Stimulated activated CD8-positive, alpha-beta memory T cell treated with anti-CD3 and anti-CD28 coated beads, Interleukin-15, amount 100 ng/mL, for 4 hours (primary cell): ENCODE measurements at places on chromosomes 13 and 19.

DNA sequence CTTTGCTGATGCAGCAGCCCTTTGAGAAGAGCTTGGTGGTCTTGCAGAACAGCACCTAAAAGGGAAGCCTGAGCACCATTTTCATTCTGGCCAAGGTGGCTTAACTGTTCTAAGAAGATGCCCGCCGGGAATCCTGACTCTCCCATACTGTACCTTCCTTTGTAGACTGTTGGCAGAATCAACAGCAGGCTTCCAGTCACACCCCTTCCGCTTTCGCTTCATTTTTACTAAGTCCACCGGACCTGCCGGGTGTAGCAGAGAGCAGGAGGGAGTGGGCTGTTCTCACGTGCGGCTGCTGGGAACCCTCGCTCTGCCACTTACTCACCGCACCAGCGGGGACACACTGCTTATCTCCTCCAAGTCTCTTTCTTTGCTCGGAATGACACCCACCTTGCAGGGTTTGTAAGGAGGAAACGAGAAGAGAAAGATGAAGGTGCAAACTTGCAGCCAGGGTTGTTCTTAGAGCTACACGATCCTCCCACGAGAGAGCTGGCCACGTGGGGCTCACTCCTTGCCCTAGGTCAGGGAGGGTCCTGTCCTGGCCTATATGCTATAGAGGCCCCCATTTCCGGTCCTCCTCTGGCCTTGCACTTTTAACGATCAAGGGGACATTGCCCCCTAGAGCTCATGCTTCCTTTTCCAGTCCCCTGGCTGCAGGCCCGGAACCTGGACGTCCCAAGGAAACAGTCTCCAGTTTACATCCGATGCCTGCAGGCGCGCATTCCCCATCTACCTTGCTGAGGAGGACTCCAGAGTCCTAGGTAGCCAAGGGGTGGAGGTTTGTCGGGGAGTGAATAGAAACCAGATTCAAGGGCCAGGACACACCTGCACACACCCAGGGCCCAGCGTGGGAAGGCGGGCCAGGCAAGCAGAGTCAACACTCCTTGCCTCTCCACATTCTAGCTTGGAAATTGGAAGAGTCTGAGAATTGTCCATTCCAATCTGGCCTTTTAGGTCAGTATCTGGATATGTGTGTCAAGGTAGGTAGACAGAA lies 453.6 kb downstream of the IRS2 start:
- no peak for DNase-seq

GRCh38 chr19:3778899-3779723 lies 7.1 kb downstream of the MATK start:
- no peak for DNase-seq

- DNase-seq, result no peak
Observed at GRCh38 chr19:17506745-17507144, 4.7 kb upstream of the PGLS start.

DNA sequence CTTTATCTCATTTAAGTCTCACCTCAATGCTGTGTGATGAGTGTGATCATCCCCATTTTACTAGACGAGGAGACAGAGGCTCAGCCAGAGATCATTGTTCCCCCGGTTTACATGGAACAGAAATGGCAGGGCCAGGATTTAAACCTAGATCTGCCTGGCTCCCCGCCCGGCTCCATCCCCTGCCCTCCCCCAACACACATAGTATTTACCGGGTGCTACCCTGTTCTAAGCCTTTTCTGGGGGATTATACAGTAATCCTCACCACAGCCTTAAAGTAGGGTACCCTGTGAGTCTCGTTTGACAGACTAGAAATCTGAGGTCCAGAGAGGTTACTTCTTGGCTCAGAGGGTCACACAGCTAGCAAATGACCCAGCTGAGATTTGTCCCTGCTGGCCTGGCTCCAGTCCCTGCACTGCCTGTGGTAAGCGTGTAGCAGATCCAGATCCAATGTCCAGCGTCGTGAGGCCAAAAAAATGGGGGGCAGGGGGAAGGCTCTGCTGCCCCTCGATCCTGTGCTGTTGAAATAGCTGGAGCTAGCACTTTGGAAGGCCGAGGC lies 3.8 kb upstream of the KLC3 start:
- no peak for DNase-seq

DNA sequence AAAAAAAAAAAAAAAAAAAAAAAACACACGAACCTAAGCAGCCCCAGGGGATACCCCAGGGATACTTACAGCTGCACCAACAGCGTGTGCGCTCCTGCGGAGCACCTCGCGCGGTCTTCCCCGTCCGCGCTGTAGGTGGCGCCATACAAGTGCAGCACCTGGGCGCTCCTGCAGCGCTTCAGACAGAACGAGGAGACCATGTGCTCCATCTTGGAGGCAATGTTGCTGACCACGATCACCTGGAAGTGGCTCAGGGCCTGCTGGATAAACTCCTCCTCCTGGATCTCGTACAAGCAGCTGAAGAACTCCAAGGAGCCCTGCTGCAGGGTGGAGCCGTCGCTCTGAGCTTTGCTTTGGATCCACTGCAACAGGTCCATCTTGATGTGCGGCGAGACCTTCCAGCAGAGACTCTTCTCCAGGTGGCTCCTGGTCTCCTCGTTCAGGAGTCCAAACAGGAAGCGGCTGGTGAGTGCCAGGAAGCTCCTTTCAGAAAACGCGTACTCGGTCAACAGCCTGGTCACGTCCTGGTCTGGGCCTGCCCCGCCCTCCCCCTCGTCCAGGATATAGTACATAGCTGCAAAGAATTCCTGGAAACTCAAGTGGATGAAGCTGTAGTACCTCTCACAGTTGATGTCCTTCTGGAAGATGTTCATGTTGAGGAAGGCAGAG lies 14.5 kb downstream of the NLRP12 start:
- no peak for DNase-seq

DNA sequence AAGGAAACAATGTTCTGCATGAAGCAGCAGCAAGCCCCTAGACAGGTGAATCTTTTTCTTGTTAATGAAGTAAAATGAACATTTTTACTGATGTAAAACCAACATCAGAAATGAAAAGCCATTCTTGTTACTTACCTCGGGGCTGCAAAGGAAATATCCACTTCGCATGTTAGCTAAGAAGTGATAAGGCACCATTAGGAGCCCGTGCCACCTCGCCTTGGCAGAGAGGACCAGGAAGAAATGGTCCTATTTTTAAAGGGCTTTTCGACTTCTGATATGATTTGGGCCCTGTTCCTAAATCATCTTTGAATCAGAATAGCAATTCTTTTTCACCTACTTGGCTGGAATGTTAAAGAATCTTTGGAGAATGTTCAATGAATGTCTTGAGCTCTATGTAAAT lies 183.2 kb downstream of the OXGR1 start:
- no peak for DNase-seq

- no peak for DNase-seq
Observed at GRCh38 chr13:103883164-103883563, 816.9 kb upstream of the SLC10A2 start.

DNA sequence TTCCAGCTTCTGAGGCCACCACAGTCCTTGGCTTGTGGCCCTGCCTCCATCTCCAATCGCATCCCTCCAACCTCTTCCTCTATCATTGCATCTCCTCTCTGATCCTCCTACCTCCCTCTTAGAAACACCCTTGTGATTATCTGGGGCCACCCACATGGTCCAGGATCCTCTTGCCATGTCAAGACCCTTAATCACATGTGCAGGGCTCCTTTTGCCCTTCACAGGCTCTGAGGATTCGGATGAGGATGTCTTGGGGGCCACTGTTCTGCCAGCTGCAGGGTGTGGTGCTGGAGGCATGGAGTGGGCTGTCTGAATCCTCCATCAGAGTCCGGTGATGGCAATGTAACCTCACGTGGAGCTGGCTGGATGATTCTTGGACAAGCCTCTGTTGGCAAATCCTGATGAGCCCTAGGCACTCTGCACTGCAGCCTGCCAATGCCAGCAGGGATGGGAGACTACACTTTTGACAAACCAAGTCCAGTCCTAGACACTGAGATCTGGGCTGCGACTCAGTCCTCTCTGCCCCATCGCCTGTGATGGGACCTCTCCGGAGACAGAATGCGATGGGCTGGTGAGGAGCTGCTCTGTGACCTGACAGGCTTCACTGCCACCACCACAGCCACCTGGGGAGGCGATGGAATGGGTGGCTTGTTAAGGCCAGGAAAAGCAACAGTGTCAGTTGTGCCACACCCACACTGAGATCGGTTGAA lies 61.2 kb downstream of the CCDC70 start:
- no peak for DNase-seq

DNA sequence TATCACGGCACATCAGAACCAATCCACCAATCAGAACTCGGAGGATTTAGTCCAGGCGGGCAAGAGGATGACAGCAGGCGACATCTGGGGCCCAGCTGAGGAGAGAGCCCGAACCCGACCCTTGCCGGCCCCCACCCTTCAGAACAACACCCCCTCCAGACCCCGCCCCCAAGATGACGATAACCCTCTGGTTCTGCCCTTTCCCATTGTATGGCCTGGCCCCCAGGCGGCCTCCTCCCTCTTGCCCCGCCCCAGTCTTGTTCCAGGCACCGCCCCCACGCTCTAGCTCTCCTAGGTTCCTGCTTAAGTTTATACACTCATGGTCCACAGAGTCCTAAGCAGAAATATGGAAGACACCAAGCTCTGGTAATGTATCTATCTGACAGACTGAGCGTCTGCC lies 2.8 kb upstream of the ZNF83 start:
- no peak for DNase-seq

DNA sequence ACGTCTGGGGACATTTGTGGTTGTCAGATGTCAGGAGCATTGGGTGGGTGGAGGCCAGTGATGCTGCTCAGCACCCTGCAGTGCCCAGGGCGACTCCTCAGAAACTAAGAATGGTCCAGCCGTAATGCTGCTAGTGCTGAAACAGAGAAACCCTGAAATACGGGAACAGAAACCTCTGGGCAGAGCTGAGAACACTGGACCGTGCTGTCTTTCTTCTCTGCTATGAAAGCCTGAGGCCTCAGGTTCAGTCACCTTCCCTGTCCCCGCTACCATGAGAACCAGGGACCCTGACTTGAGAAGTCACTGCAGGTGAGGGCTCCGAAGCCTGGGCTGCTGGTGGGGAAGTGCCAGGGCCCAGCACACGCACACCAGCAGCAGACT lies 13.4 kb downstream of the CAPS start:
- no peak for DNase-seq

DNA sequence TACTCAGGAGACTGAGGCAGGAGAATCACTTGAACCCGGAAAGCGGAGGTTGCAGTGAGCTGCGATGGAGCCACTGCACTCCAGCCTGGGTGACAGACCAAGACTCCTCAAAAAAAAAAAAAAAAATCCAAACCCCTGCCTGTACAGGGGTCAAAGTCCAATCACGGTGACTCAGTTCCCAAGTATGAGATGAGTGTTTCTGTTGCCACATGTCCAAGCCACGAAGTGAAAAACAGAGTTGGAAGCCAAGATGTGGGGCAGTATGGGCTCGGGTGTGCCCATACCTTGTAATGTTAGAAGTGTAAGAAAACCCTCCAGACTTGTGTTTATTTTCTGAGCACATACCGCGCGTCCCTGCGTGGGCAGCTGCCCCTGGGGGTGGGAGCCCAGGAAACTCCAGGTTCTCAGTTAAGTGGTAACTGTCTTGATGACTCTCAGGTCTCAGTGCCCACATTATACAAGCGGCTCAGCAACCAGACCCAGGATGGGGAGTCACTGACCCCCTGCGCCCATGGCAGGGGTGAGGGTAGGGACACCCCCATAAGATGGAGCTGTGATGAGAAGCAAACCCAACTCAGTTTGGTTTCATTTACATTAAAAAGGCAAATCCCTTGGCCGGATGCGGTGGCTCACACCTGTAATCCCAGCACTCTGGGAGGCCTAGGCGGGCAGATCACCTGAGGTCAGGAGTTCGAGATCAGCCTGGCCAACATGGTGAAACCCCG lies 1.2 kb upstream of the GPX4 start:
- no peak for DNase-seq

GRCh38 chr13:39411511-39411910 lies 191.5 kb downstream of the LHFPL6 start:
- DNase-seq, result no peak

GRCh38 chr13:74250738-74251190 lies 116.6 kb upstream of the KLF12 start:
- no peak for DNase-seq

DNA sequence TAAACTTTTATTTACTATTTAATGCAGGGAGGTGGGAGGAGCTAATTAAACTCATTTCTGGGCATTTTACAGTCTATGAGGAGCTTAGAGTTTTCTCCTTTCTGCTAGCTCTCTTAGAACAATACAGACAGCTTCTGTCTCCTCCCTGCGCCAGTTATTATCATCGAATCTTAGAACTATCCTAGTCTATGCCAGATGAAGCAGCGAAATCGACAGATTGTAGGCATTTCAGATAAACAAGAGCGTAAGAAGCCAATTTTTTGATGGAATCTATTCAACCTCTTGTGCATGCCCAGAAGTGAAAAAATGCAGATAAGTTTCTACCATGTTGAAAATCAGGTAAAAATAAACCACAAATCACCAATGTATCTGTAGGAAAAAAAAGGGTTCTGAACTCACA lies 297.1 kb downstream of the KLF12 start:
- DNase-seq, result no peak

DNA sequence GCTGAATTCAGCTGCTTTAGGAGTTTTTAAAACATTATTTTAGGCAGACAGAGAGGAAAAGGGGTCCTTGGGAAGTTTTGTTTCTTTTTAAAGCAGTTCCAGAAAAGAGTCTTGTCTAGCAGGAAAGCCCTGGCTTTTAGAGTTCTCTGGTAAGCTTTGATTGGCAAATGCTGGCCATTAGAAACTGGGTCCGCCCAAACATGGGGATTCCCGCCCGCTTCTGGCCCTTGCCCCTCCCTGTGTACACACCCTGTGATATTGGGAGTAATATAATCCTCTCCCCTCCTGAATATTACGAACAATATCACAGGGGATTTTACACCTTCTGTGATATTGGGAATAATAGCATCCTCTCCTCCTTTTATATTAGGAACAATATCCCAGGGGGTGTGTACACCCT lies 58.9 kb downstream of the ERICH4 start:
- DNase-seq, result no peak

- DNase-seq, result no peak
Observed at GRCh38 chr19:11423164-11423790, 4.2 kb upstream of the RGL3 start.

- peak; percentile 46 for DNase-seq
Observed at GRCh38 chr13:112689303-112690245, at the start of gene ATP11A. Gene ATP11A (plus strand): TSS chr13:112690038. CDS start chr13:112690417, 379 bp downstream.

- DNase-seq, result no peak
Observed at GRCh38 chr13:38398711-38399493, 49.3 kb downstream of the UFM1 start.

DNA sequence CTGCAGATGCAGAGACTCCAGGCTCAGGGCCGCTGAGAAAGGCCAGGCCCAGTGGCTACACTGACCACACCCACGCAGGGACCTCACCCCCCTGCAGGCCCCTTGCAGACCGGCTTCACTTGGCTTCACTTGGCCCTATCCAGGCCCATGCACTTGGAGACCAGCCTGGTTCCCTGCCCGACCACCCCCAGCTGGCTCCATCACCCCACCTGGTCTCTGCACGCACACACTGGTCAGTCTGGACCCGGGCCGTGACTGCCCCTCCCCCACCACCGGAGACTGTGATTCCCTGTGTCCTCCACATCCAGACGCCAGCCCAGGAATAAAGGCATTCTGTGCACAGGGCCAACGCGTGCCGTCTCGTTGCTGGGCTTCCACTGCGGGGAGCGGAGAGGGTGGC lies 4.9 kb upstream of the EBI3 start:
- DNase-seq, result no peak

GRCh38 chr13:19888799-19889198 lies 25.4 kb upstream of the ZMYM5 start:
- DNase-seq, result no peak

- no peak for DNase-seq
Observed at GRCh38 chr19:3955688-3956087, 15.2 kb downstream of the DAPK3 start.
